ENCODE measurements at places on chromosomes 7 and 10. TPM values are rescaled to one million over a fixed set of nuclear protein-coding genes. Genes with fewer than 3 reads are reported as not detected.

DNA sequence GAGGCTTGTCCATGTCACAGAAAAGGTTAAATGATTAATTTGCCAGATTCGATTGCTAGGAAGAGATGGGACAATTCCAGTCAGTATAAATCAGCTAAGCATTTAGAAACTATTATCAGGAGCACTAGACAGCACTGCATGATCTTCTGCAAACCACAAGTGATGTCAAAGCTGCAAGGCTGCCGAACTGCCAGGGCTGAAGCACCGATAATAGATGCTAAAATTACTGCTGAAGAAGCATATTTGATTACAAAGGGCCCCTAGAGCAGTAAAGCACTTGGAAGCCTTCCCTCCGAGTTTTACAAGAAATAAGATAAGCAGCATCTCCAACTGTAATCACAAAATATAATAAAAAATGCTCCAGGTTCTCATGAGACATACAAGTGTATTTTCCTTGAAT is 40.6 kb downstream of the RNLS start:
- H3K27ac ChIP-seq = no peak overlapping the region
- H3K27me3 ChIP-seq = 0 out of 2 replicates have a peak, but pooled peaks cover 2% of the 10 kb centered on the region
- DNase-seq = no peak
- H3K4me1 ChIP-seq = no peaks in the 10 kb centered on the region
- no peaks in the 10 kb centered on the region for H3K36me3 ChIP-seq

- peaks cover 5% of the 10 kb centered on the region for H3K27me3 ChIP-seq
- no peak for DNase-seq
- H3K4me1 ChIP-seq = no peaks in the 10 kb centered on the region
- H3K36me3 ChIP-seq = no peaks in the 10 kb centered on the region
- no peak overlapping the region for H3K27ac ChIP-seq
- H3K4me3 ChIP-seq = no peak overlapping the region
Measured at GRCh38 chr7:155119801-155120382, 49.8 kb downstream of the HTR5A start.

- H3K4me3 ChIP-seq = no peak overlapping the region
- H3K4me1 ChIP-seq = no peaks in the 10 kb centered on the region
- H3K36me3 ChIP-seq = no peaks in the 10 kb centered on the region
- H3K27me3 ChIP-seq = no peaks in the 10 kb centered on the region
- no peak overlapping the region for H3K27ac ChIP-seq
- no peak for DNase-seq
Measured at GRCh38 chr10:8595140-8595539, 540.7 kb downstream of the GATA3 start.

Gene MYO1G
- total RNA-seq = 0.11 TPM

GRCh38 chr10:14326581-14326980 is 4.1 kb downstream of the FRMD4A start:
- no peak for DNase-seq
- H3K4me1 ChIP-seq = peaks cover 11% of the 10 kb centered on the region
- H3K27me3 ChIP-seq = peaks cover 4% of the 10 kb centered on the region
- no peak overlapping the region for H3K4me3 ChIP-seq
- H3K27ac ChIP-seq = no peak overlapping the region

DNA sequence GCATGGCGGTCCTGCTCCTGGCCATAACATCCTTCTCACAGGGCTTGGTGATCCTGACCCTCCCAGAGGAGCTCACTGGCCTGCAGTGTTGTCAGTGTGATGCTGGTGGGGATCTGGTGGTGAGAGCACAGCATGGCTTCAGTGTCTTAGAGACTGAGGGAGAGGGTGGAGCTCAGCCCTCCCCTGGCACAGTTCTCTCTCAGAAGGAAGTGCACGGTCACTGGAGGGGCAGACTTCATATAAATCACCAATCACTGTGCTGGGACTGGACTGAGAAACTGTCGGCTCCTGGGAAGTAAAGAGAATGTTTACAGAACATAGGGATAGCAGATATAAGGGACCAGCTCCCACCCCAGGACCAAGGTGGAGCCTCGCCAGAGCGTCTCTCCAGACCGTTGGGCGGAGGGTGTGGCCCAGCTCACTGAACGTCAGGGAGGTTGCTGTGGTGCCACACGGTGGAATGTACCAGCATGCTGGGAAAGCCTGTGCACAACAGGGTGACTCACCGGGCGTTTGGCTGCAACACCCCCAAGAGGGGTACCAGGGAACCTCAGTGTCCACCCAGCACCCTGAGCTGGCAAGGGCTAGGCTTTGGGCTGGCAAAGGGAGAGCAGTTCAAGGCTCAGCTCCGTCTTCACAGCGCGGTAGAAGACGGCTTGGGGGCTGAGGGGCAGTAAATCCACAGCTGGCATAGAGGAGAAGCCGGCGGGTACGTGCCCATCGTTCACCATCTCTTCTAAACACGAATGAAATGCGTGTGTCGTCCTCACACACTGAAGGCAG is 8.8 kb upstream of the GET4 start:
- H3K27me3 ChIP-seq = no peaks in the 10 kb centered on the region
- no peak for DNase-seq
- H3K27ac ChIP-seq = no peak overlapping the region
- no peak overlapping the region for H3K4me3 ChIP-seq

Gene CPEB3
- 0.82 TPM for total RNA-seq

Gene CTAGE4
- not detected for total RNA-seq

GRCh38 chr10:77160679-77161078 is 476.9 kb downstream of the KCNMA1 start:
- peaks cover 60% of the 10 kb centered on the region for H3K4me1 ChIP-seq
- H3K27ac ChIP-seq = peak overlapping the region; percentile 54
- H3K36me3 ChIP-seq = no peaks in the 10 kb centered on the region
- no peak overlapping the region for H3K4me3 ChIP-seq
- no peak for DNase-seq
- H3K27me3 ChIP-seq = no peaks in the 10 kb centered on the region
